Omental fat pad (tissue), 4 donors: ENCODE measurements at places on chromosomes 2 and 18. TPM values are rescaled to one million over a fixed set of nuclear protein-coding genes. Genes with fewer than 3 reads are reported as not detected.

DNA sequence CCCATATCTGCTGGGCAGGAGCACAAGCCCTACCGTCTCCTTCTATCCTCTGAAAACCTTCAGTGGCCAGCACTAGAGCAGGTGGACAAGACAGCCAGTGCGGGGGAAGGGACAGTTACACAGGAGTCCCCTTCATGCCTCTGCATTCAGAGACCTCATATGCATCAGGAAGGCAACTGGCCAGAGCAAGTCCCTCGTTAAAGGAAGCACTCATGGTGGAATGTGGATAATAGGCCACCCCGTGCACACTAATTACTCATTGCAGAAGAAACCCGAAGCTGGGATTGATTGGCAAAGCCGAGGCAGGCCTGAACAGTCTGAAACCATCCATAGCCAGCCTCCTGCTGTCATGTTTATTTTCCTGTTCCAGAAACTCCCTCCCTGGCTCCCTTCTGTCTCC lies 11.2 kb downstream of the KIAA2012 start:
- no peak for DNase-seq

- no peak for DNase-seq
These were observed 146.7 kb upstream of the L3MBTL4 start for GRCh38 chr18:6561420-6561861.

- no peak for DNase-seq
These were observed 14.1 kb downstream of the MFSD2B start for GRCh38 chr2:24024018-24024417.

GRCh38 chr2:9630117-9630735 lies 571 bp downstream of the YWHAQ start:
- DNase-seq: peak; percentile 44

- no peak for DNase-seq
These were observed 958 bp upstream of the ALLC start for GRCh38 chr2:3656762-3657721.

- peak; percentile 39 for DNase-seq
These were observed 276.9 kb upstream of the CHAC2 start for GRCh38 chr2:53490659-53491058.

DNA sequence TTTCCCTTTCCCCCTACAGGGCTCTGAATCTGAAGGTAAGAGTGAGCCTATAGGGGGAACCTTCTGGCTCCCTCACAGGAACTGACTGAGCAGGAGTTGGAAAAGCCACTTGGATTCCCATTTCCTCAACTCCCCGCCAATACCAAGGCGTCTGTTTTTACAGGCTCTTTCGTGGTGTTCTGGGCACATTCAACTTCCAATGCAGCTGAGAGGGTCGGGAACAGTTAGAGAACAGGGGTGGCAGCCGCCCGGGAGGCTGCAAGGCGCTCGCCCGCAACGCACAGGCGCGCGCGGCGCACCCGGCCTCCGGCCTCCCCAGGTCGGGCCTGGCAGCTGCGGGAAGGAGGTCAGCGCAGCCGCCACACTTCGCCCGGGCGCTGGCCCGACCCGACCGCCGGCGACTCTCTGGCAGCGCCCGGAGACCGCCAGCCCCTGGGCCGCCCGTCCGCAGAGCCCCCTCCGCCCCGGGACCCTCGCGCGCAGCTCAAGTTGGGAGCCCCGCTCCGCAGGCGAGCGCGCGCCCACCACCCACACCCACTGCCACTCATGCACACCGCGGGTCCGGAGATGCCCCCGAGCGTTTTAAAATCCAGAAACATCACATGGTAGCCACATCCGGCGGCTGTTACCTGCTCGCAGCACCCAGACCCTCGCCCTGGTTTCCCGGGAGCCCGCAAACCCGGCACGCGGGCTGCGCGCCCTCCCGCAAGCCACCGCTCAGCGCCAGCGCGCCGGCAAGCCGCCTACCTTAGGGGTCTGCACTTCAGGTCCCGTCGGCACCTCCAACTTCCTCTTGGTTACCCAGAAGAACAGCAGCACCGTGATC lies 816 bp downstream of the GALNT14 start:
- DNase-seq: no peak

DNA sequence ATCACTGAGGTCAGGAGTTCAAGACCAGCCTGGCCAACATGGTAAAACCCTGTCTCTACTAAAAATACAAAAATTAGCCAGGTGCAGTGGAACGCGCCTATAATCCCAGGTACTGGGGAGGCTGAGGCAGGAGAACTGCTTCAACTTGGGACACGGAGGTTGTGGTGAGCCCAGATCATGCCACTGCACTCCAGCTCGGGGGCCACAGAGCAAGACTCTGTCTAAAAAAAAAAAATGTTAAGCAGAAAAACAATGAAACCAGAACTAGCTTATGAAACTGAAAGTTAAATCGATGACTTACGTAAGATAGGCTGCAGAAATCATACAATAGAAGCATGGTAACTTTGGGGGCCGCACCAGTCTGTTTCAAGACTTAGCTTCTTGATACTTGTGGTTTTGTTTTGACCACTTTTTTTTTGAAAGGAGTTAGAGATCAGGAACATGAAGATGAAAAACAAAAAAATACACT lies 6.2 kb upstream of the GPR155 start:
- no peak for DNase-seq

Gene HRH4
- not detected for total RNA-seq

Gene SLC9A2
- total RNA-seq: 0.16 TPM

Gene STAMBP
- total RNA-seq: 27.0 TPM
